Neural crest cell (in vitro differentiated cells): ENCODE measurements at places on chromosomes 16 and 17.

- H3K27me3 ChIP-seq: no peaks in the 10 kb centered on the region
- H3K4me1 ChIP-seq: no peaks in the 10 kb centered on the region
- DNase-seq: no peak
- H3K4me3 ChIP-seq: no peak overlapping the region
- no peak overlapping the region for H3K27ac ChIP-seq
These were observed 340.3 kb upstream of the CDH5 start for GRCh38 chr16:66026211-66026610.

DNA sequence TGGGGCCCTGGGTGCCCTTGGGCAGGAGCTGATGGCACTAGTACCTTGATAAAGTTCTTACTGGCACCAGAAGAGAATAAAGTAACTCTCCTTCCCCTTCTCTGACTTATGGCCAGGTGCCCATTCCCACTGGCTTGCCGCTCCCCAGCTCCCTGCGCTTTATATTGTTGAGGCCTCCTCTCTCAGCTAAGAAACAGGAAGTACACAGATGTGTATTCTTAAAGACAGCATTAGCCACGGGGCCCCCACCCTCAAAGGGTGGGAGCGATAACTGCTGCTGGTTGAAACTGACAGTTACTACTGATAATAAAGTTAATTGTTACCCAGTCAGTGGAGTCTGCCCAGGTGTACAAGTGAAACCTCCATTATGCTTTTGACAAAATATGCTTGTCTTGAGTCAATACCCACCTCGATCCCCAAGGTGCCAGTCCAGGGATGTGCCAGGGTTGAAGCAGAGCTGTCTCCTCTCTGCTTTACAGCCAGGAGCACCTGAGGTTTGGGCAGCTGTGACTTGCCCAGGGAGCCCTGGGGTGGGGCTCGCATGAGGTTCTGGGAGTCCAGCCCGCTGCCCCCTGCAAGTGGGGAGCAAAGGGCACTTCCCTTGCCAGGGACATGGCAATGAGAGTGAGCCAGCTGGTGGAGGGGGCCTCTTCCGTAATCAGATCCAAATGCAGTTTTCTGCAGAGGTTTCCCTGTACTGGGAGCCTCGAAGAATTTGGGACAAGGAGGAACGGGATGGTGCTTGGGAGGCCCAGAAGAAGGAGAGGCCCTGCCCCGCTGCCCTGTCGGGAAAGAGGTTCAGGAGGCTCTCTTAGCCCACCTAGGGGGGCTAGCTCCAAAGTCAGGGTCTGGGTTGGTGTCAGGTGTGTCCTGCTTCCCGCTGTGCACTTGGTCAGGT, 5.4 kb upstream of the CLDN9 start:
- peaks cover 88% of the 10 kb centered on the region for H3K27me3 ChIP-seq
- peak overlapping the region; percentile 3 for H3K4me3 ChIP-seq
- H3K4me1 ChIP-seq: no peaks in the 10 kb centered on the region
- no peak for DNase-seq

DNA sequence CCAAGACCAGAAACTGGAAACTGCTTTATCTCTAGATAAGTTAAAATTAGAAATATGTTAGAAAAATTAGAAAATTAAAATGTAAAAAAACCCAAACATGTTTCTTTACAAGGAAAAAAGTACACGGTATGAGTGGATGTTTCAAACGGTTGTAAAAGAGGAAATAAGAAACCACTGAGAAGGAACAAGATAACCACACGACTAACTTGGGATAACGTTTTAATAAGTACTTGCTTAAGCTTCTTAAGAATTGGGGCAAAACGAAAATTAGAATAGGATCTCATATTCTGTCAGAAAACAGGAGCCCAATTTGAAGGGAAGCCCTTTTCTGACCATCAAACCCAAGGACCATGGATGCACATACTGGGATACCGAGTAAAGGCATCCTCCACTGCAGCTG, 31.0 kb downstream of the MBTPS1 start:
- no peak overlapping the region for H3K27ac ChIP-seq
- no peak overlapping the region for H3K4me3 ChIP-seq
- DNase-seq: no peak
- H3K27me3 ChIP-seq: no peaks in the 10 kb centered on the region

- H3K4me1 ChIP-seq: no peaks in the 10 kb centered on the region
- peaks cover 14% of the 10 kb centered on the region for H3K27me3 ChIP-seq
- no peak for DNase-seq
- H3K27ac ChIP-seq: no peak overlapping the region
- no peak overlapping the region for H3K4me3 ChIP-seq
These were observed 23.9 kb upstream of the NOS2 start for GRCh38 chr17:27824176-27824715.

GRCh38 chr17:32525122-32525521, 38.3 kb downstream of the CDK5R1 start:
- H3K27me3 ChIP-seq: no peaks in the 10 kb centered on the region
- no peak overlapping the region for H3K4me3 ChIP-seq
- DNase-seq: no peak

DNA sequence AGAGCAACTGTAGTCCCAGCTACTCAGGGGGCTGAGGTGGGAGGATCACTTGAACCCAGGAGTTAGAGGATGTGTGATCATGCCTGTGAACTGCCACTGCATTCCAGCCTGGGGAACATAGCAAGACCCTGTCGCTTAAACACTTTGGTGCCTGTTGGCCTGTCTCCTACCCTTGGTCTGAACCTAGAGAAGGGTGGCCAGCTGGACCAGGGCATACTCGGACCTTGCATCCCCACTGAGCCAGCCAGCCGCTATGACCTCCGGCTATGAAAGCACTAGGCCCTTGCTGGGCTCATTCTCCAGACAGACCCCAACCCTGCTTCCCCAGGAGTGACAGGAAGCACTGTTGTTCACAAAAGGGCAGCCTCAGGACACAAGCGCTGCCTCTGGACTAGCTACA, 4.6 kb downstream of the IFT20 start:
- no peak for DNase-seq
- no peak overlapping the region for H3K27ac ChIP-seq
- H3K36me3 ChIP-seq: peaks cover 8% of the 10 kb centered on the region
- peaks cover 24% of the 10 kb centered on the region for H3K4me1 ChIP-seq
- H3K27me3 ChIP-seq: peaks cover 3% of the 10 kb centered on the region

DNA sequence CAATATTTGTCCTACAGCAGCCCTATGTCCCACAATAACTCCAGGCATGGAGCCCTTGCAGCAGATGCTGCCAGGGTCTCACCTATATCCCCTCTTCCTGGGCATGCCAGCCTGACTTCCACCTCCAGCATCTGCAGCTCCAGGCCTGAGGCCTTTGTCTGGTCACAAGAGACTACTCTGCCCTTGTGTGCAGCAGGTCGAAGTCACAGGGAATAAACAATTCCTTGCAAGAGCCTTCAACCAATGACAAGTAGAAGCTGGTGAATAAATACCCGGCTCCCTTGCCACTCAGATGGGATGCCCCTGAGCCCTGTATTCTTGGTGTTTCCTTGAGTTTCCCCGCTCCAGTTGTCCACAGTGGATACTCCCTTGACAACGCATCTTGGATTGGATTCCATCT, 23.0 kb downstream of the CES1 start:
- H3K27ac ChIP-seq: peak overlapping the region; percentile 86
- peaks cover 46% of the 10 kb centered on the region for H3K27me3 ChIP-seq
- no peak overlapping the region for H3K4me3 ChIP-seq
- H3K4me1 ChIP-seq: no peaks in the 10 kb centered on the region
- no peak for DNase-seq

GRCh38 chr16:72569677-72570076, 397.7 kb upstream of the PMFBP1 start:
- no peaks in the 10 kb centered on the region for H3K27me3 ChIP-seq
- no peaks in the 10 kb centered on the region for H3K4me1 ChIP-seq
- no peak for DNase-seq
- H3K27ac ChIP-seq: no peak overlapping the region
- no peak overlapping the region for H3K4me3 ChIP-seq

- peak overlapping the region; percentile 90 for H3K27ac ChIP-seq
- H3K36me3 ChIP-seq: peaks cover 11% of the 10 kb centered on the region
- no peak overlapping the region for H3K4me3 ChIP-seq
- peaks cover 42% of the 10 kb centered on the region for H3K4me1 ChIP-seq
These were observed 40.0 kb downstream of the HS3ST3A1 start for GRCh38 chr17:13561606-13562270.

GRCh38 chr17:37567137-37567536, 42.1 kb downstream of the SYNRG start:
- no peak overlapping the region for H3K27ac ChIP-seq
- H3K27me3 ChIP-seq: no peaks in the 10 kb centered on the region
- H3K4me1 ChIP-seq: peaks cover 4% of the 10 kb centered on the region
- no peak overlapping the region for H3K4me3 ChIP-seq
- no peak for DNase-seq
